AML-193 (cell line): ENCODE measurements at places on chromosomes 5 and 9.

DNA sequence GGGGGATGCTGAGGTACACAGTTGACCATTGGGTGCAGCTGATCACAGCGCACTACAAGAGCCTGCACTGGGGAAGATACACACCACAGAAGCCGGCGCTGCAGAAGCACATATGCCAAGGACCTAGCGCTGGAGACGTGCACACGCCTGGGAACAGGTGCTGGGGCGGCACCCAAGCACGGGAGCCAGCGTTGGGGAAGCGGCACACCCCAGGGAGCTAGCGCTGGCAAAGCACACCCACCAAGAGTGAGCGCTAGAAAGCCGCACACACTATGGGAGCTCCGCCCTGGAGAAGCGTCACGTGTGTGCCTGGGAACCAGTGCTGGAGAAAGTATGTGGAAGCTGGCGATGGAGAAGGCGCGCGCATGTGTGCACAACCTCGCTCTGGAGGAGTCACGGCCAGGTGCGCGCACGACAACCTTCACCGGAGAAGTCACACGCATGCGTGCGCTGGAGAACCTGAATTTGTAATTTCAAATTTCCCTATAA lies 4.5 kb downstream of the FANCC start:
- no peak for DNase-seq

GRCh38 chr5:146765089-146765832 lies 113.3 kb downstream of the PPP2R2B start:
- no peak for DNase-seq

GRCh38 chr9:127651697-127652610 lies 39.9 kb downstream of the STXBP1 start:
- DNase-seq, result no peak

- no peak for DNase-seq
Measured at GRCh38 chr9:133690081-133690561, 48.0 kb downstream of the SARDH start.

DNA sequence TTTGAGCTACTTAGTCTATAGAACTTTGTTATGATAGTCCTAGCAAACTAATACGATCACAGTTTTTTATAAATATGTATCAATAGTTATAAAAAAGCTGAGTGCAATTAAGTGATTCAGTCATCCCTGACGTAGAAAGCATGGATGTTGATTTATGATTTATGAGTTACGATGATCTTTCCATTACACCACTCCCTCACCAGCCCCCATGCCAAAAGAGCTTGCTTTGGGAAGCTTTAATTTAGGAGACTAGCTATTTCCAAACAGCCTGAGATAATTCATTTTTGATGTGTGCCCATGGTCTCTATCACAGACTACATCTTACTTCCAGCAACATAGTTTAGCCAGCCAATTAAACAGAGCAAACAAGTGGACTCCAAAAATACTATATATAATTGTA lies 256.8 kb downstream of the GABRG2 start:
- no peak for DNase-seq

DNA sequence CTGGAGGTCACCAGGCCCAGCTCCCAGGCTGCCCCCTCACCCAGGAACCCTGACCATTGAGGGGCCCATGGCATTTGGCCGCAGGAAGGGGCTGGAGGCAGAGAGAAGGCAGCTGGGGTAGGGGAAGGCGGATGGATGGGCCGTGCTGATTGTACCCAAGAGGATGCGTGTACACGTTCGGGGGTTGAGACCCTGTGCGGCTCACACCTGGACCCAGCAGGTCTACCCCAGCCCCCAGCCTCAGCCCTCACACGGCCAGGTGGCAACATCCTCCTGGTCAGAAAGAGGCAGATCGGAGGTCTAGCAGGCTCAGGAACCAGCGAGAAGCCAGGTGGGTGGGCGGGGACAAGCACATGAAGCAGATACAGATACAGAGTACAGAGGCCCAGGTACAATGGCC lies 33.7 kb downstream of the NACC2 start:
- no peak for DNase-seq

- DNase-seq, result no peak
Measured at GRCh38 chr5:159749146-159749545, 167.1 kb upstream of the ADRA1B start.

GRCh38 chr9:81776390-81776789 lies 87.0 kb upstream of the TLE1 start:
- no peak for DNase-seq

- no peak for DNase-seq
Measured at GRCh38 chr5:90983711-90984124, 399.4 kb downstream of the ARRDC3 start.

DNA sequence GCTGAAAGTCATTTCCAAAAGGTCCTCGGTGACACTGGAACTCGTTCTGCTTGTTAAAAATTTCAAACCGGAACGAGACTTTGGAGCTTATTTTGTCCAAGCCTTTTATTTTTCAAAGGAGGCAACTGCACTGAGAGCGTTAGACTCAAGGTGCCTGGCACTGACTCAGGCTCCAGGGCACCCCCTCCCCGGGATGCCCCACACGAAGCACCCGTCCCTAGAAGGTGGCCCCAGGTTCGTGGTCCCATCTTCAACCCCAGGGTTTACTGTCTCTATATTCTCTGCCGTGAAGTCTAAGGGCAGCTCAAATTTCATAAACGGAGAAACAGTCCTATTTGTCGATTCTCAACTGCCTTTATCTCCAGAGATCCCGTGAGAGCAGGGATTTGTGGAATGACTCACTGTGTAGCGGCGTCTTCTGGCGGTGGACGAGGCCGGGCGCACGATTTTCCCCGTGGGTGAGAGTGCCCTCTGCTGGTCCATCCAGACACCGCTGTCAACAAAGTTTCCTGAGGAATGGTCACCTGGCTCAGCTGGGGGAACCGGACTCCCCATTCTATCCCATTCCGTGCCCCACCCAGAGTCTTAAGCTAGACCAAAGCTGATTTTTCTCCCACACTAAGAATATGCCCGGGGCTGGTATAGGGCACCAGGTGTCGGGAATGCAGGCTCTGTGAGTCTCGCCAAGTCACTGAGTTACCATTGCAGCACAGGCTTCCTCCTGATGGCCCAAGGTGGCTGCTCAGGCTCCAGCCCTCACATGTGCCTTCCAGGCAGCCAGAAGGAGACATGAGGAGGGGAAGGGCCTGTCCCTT lies 27.1 kb upstream of the SLC6A19 start:
- DNase-seq, result no peak

GRCh38 chr5:170587808-170588207 lies 84.0 kb downstream of the KCNIP1 start:
- DNase-seq, result no peak

GRCh38 chr9:90841213-90841612 lies 39.6 kb downstream of the SYK start:
- DNase-seq, result no peak

GRCh38 chr5:97193355-97193688 lies 10.3 kb upstream of the RIOK2 start:
- no peak for DNase-seq
